ENCODE measurements at places on chromosomes 13 and 19.
A peak's percentile ranks its signal among the peaks of the same experiment; 100 is the strongest.

GRCh38 chr19:11659612-11660011, 62.3 kb downstream of the ZNF627 start:
- no peak for DNase-seq

GRCh38 chr13:72458701-72459100, 268.7 kb downstream of the MZT1 start:
- DNase-seq, result no peak

DNA sequence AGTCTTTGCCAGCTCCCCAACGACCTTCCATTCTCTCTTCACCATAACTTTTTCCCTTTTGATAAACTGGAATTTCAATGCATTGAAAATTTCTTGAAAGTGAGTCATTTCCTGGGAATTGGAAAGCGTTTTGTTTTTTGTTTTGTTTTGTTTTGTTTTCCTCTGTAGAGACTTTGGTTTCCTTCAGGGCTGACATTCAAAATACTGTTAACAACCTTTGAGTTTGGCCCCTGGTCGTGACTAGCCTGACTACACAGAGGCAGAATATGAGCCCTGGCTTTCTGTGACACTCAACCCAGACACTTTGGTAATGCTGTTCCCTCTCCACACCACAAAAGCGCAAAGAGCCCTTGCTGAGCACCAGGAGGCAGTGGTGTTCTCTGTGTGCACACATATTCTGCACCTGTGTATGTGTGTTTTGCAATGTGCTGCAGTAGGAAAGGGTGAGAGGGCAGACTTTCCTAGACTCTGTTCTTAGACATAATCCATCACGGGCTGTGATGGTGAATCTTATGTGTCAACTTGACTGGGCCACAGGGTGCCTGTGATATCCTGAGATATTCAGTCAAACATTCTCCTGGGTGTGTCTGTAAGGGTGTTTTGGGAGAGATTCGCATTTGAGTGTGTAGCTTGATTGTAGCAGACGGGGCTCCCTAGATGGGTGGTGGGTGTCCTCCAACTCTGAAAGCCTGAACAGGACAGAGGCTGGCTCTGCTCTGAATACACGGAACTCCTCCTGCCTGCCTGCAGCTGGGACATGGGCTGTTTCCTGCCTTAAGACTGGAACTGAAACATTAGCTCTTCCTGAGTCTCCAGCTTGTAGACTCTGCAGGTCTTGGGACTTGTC, 29.5 kb upstream of the ANKRD10 start:
- no peak for DNase-seq

DNA sequence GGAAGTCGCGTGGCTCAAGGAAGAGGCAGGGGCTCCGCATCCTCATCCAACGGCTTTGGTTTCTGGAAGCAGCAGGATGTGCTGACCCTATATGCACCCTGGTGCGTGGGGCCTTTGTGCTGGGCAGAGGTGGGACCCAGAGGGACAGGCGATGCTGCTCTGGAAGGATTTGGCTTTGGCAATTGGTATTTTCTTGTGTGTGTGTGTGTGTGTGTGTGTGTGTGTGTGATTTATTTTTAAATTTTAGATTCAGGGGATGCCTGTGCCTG, 321.9 kb upstream of the ZNF507 start:
- DNase-seq, result no peak

DNA sequence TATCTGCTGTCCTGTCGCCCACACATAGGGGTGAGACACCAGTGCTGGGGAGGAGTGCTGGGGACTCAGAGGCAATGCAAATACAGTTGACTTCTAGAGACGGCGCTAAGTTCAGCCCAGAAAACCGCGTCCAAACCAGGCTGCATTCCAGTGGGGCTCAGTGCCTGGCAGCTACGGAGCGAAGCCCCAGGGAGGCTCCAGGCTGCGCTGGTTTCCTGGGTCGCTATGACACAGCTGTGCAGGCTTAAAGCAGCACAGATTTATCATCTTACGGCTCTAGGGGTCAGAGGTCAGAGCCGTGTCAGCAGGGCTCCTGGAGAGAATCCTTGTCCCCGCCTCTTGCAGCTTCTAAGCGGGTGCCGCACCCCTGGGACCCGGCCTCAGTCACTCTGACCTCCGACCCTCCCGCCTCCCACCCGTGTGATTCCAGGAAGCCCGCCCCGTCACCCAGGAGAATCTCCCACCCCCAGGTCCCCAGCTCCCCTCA, 61.6 kb downstream of the ANKRD10 start:
- no peak for DNase-seq

DNA sequence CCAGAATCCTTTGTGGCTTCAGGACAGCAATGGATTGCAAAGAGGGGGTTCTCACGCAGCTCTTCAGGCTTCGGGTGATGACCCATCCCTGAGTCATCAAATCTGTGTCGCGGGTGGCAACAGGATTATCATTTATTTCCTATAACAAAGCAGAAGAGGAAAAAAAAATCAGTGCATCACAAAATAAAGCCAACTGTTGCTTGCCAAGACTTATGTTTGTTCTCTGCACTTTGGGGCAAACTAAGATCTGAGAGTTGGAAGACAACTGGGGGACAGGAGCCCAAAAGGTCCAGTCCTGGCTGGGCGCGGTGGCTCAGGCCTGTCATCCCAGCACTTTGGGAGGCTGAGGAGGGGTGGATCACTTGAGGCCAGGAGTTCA, 6.4 kb downstream of the GNA15 start:
- peak; percentile 42 for DNase-seq

Measured in keratinocyte (primary cell).